ENCODE measurements at places on chromosomes 16 and 17.

GRCh38 chr16:73482310-73482709 is 434.4 kb upstream of the ZFHX3 start:
- DNase-seq = no peak

- DNase-seq = no peak
Measured at GRCh38 chr17:64028874-64029464, 8.5 kb upstream of the ICAM2 start.

DNA sequence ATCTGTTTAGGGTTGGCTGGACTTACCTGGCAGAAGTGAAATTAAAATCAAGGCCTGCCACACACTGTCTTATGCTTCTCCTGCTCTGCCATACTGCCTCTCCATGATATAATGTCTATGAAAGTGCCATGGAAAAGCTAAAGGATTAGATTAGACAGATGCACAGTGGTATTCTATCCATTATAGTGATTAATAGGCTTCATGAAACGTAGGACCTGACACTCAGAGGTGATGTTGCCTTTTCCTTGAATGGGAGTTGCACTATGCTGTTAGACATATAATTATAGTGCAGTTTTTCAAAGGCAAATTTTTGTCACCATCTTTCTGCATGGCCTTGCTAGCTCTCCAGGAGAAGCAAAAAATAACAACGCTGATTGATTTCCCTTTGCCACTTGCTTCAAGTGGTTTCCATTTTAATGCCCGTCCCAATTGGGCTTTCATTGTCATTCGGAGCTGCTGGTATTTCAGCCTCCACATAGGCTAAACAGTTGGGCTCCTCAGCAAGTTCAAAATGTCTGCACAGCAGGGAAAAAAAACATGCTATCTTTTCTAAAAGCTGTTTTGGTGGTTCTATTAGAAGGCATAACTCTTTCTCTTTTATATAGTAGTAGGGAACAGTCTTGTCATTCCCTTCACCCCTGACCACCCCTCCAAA is 502.8 kb upstream of the GOT2 start:
- no peak for DNase-seq

- no peak for DNase-seq
Measured at GRCh38 chr16:1458977-1459341, 14.6 kb upstream of the CCDC154 start.

DNA sequence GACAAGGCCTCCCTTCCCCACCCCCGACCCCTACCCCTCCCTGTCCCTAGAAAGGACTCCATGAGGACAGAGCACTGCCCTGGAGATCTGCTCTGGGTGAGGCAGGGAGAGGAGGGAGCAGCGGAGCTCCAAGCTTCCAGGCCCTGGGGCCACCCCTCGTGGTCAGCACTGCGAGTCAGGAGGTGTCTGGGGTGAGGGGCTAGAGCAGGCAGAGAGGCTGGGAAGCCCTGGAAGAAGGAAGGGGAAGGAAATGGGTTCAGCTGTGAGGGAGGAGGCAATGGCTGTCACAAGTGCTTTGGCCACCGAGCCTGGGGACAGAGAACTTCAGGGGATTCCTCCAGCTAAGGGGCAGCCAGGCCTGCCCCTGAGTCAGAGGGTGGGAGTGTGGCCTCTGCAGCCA is 28.2 kb upstream of the DNAI2 start:
- DNase-seq = no peak

GRCh38 chr16:58464916-58465731 is 34.8 kb upstream of the NDRG4 start:
- DNase-seq = no peak

- no peak for DNase-seq
Measured at GRCh38 chr17:73620414-73620813, 23.8 kb downstream of the SDK2 start.

- no peak for DNase-seq
Measured at GRCh38 chr17:7064261-7064660, 15.8 kb downstream of the CLEC10A start.

DNA sequence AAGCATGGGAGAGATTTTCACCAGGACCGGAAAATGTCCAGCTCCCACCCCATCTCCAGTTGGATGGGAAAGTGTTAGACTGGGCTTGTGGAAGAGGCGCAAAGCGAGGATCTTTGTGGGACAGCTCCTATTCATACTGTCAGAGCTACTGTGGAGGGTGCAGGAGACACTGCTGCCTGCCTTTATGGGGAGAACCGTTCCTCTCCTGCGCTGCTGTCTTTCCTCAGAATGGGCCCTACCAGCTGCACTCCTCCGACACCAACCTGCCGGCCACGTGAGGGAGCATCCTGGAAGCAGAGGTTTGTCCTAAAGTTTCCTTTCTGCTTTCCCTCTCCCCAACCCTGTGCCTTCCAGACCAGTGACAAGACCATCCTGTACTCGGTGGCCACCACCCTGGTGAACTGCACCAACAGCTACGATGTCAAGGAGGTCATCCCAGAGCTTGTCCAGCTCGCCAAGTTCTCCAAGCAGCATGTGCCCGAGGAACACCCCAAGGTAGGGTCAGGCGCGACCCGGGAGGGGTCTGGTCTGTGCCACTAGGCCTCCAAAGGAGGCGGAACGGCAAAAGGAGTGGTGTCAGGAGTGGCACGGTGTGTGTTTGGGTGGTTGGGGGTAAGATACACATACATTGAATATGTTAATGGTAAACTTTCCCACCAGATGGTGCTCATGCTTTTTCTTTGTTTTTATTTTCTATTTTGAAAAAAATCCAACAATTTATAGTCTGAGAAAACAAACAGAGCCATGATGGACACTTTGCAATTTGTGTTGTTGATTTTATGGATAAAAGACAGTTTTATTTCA is 23.0 kb downstream of the SLC35G3 start:
- DNase-seq = no peak

All from skin of body (tissue), 3 donors.